Keratinocyte (primary cell): ENCODE measurements at places on chromosomes 11 and 22. TPM values are rescaled to one million over a fixed set of nuclear protein-coding genes. Genes with fewer than 3 reads are reported as not detected.

DNA sequence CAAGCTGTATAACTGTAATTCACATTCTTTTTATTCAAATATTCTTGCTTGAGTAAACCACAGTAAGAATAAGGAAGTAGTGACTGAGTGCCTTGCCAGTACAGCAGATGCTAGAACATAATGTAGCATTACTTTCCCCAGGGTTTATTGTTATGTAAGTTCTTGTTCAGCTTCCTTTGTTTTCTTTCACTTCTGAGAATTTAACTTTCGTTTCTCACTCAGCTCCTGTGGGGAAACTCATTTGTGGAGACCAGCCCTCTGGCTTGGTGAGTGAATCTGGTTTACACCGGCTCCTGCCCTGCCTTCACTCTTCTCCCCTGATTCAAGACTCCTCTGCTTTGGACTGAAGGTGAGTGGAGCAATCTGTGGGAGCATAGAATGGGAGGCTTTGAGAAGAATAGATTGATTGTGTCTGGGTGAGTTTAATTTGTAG is at the start of gene TRIM22:
TRIM22 (plus strand) TSS at position 240 of the 433 bp plus-strand sequence. CDS start 6,443 bp downstream, outside the sequence.
- no peaks in the 10 kb centered on the region for H3K36me3 ChIP-seq
- no peaks in the 10 kb centered on the region for H3K27me3 ChIP-seq
- H3K27ac ChIP-seq, result peak within 1 kb of the TSS; percentile 71
- peaks cover 13% of the 10 kb centered on the region for H3K4me1 ChIP-seq
- peak within 1 kb of the TSS; percentile 43 for H3K4me3 ChIP-seq

DNA sequence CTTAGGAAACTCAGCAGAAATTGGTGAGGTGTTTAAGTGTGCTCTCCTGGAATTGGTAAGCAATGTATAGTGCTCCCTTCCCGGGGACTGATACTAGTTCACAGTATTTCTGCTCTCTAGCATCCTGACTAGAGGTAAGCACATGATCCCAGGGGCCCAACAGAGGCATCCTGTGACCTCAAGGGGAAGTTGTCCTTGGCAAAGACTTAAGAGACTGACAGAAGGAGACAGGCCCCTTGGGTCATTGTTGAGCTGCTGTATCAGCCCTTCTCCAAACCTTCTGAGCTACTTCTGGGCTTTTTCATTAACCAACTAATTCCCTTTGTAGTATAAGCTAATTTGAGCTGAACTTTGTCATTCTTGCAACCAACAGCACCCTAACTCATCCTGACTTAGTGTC is 4.3 kb upstream of the TBC1D22A start:
- H3K4me3 ChIP-seq, result no peak overlapping the region
- peaks cover 19% of the 10 kb centered on the region for H3K4me1 ChIP-seq
- no peak for DNase-seq
- H3K27me3 ChIP-seq, result no peaks in the 10 kb centered on the region

DNA sequence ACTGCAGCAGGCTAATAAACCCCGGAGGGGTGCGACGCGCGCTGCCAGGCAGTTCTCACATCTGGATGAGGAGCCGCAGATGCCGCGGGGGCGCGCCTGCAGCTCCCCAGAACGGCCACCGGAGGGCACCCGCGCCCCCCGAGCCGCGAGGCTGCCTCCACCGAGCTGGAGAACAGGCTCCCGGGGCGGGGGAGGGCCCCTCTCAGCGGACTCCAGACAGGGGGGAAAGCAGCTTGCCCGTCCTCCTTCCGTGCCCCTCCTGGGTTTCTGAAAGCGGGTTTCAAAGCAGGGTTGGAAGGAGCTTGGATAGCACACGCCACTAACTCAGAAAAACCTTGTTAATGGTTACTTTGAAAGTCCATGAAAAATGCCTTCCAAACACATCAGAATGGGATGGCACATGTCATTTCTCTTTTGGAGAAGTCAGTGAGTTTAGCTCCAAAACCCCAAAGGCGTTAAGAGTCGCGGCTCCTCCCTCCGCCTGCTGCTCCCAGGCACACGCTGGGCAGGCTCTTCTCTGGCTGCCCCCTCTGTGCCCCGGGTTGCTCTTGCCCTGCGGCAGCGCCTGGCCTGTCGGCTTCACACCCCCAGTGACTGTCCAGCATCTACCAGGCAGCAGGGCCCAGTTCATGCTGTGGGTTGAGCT is 317.8 kb downstream of the NTM start:
- no peak overlapping the region for H3K27ac ChIP-seq
- H3K4me1 ChIP-seq, result no peaks in the 10 kb centered on the region
- H3K27me3 ChIP-seq, result peaks cover 3% of the 10 kb centered on the region
- no peaks in the 10 kb centered on the region for H3K36me3 ChIP-seq

SPDYC gene
- polyA plus RNA-seq, result not detected in 3 replicates

DNA sequence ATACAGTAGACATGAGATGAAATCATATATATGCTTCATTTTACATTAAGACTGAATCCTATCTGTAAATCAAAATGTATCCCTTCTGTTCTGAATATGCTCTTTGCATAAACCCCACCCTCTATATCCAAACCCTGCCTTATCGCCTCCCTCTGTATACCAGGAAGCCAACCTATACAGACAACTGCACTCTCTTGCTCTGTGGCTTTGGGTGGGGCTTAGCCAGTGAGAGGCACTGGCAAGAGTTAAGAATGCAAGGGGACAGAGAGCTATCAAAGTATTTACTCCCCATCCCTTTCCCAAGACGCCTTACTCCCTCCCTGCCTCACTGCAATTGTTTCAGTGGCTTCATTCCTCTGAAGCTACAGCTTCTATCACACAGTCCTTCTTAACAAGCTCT is 309.8 kb downstream of the TTC28 start:
- no peak for DNase-seq
- H3K4me3 ChIP-seq, result no peak overlapping the region
- H3K27me3 ChIP-seq, result no peaks in the 10 kb centered on the region
- peaks cover 2% of the 10 kb centered on the region for H3K4me1 ChIP-seq
- no peaks in the 10 kb centered on the region for H3K36me3 ChIP-seq
